Neural cell (in vitro differentiated cells): ENCODE measurements at places on chromosomes 3 and 15. TPM values are rescaled to one million over a fixed set of nuclear protein-coding genes. Genes with fewer than 3 reads are reported as not detected.

The BMF gene
- 5.7 and 5.8 TPM in 2 replicates for polyA plus RNA-seq

The COL6A6 gene
- not detected in 2 replicates for polyA plus RNA-seq

The MGLL gene
- polyA plus RNA-seq: 2.0 and 3.7 TPM in 2 replicates

The BNIP2 gene
- polyA plus RNA-seq: 142 and 170 TPM in 2 replicates

The ZNF774 gene
- 6.8 and 7.0 TPM in 2 replicates for polyA plus RNA-seq

The ACAD9 gene
- 33.5 and 48.9 TPM in 2 replicates for polyA plus RNA-seq

The RBP2 gene
- polyA plus RNA-seq: not detected in 2 replicates

The ACVR2B gene
- polyA plus RNA-seq: 32.3 and 33.3 TPM in 2 replicates

The FGD5 gene
- polyA plus RNA-seq: 0.42 TPM in 1 of 2 replicates, not detected in the other

The FBN1 gene
- 17.9 and 22.0 TPM in 2 replicates for polyA plus RNA-seq

The CACNA1D gene
- 22.5 and 24.9 TPM in 2 replicates for polyA plus RNA-seq

The ROPN1 gene
- polyA plus RNA-seq: not detected in 2 replicates

The REC114 gene
- not detected in 2 replicates for polyA plus RNA-seq

The RARRES1 gene
- not detected in 2 replicates for polyA plus RNA-seq

The C3orf49 gene
- not detected in 2 replicates for polyA plus RNA-seq

The CLCN2 gene
- polyA plus RNA-seq: 13.4 and 14.0 TPM in 2 replicates

The DCBLD2 gene
- polyA plus RNA-seq: 61.7 and 69.0 TPM in 2 replicates

The ZNF80 gene
- 0.17 TPM in 1 of 2 replicates, not detected in the other for polyA plus RNA-seq

The GNB5 gene
- 89.6 and 116 TPM in 2 replicates for polyA plus RNA-seq

The SLCO2A1 gene
- not detected in 2 replicates for polyA plus RNA-seq

The SOX14 gene
- polyA plus RNA-seq: not detected in 2 replicates

The GOLGA6L7 gene
- polyA plus RNA-seq: not detected in 2 replicates

The ZBED2 gene
- not detected in 2 replicates for polyA plus RNA-seq

The APEH gene
- 98.4 and 119 TPM in 2 replicates for polyA plus RNA-seq

The FBXO40 gene
- polyA plus RNA-seq: not detected in 2 replicates

The PIERCE2 gene
- polyA plus RNA-seq: 10.2 and 13.1 TPM in 2 replicates

The TERC gene
- not detected in 2 replicates for polyA plus RNA-seq

The PP2D1 gene
- polyA plus RNA-seq: not detected in 2 replicates

The ZNF620 gene
- 20.2 and 31.0 TPM in 2 replicates for polyA plus RNA-seq
